CD8-positive, alpha-beta T cell (primary cell): ENCODE measurements at places on chromosomes 5 and 9.

GRCh38 chr5:34707451-34708107 lies 51.5 kb downstream of the RAI14 start:
- no peak for DNase-seq

DNA sequence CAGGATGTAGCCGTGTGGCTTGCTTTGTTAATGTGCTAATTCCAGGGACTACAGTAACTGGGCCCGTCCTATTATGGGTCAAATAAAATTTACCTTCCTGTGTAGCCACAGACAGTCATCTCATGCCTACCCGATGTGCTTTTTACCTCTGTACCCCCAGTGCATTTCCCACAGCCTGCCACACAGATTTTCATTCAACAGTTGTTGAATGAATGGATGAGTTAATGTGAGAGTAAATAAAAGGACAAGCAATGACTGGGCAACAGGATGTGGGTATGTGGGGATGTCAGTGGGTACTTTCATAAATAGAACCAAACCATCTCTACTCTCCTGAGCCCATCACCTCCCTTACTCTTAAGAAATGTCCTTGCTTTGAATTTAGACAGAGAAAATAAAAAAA lies 441.2 kb upstream of the ZNF462 start:
- DNase-seq = no peak

DNA sequence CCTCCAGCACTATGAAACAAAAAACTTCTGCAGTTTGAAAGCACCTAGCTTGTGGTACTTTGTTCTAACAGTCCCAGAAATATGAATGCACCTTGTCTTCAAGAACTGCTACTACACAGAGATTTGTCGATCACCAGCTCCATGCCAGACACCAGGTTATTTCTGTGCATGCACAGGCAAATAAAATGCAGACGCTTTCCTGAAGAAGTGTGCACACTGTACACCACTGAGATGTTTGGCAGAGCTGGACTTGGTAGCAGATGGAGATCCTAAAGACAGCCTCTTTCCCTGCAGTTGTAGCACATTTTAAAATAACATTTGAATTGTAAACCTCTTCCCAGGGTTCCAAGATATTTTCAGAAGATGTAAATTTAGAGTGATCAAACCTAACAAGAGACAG lies 730.0 kb downstream of the MTRR start:
- no peak for DNase-seq

DNA sequence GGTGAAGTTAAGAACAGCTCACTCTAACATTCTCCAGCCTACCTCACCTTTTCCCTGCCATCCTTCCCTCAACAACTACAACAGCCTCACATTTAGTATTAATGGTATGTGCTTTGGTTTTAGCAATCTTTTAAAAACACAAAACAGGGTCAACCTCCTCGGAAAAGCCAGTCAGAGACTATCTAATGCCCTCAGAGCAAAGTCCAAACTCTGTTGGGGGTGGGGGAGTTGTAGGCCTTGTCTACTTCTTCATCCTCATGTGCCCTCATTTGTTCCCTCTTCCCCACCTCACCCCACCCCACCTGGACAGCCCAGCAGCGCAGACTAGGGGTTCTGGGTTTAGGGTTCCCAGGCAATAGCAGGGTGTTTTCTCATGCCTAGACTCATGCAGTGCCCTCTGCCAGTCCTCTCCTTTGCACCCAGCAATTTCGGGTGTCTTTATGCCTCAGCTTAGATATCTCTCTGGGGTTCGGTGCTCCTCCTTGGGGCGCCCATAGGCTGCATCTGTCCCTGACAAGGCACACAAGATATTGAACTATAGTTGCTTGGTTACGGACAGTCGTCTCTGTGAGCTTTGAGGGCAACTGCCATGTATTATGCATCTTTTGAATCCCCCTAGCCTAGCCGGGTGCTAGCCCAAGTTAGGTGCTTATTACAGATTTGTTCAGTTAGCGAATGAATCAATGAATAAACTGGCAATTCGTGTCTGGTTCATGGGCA lies 762 bp upstream of the TCOF1 start:
- DNase-seq = no peak

GRCh38 chr9:114072184-114073140 lies 5.6 kb downstream of the AMBP start:
- DNase-seq = no peak

DNA sequence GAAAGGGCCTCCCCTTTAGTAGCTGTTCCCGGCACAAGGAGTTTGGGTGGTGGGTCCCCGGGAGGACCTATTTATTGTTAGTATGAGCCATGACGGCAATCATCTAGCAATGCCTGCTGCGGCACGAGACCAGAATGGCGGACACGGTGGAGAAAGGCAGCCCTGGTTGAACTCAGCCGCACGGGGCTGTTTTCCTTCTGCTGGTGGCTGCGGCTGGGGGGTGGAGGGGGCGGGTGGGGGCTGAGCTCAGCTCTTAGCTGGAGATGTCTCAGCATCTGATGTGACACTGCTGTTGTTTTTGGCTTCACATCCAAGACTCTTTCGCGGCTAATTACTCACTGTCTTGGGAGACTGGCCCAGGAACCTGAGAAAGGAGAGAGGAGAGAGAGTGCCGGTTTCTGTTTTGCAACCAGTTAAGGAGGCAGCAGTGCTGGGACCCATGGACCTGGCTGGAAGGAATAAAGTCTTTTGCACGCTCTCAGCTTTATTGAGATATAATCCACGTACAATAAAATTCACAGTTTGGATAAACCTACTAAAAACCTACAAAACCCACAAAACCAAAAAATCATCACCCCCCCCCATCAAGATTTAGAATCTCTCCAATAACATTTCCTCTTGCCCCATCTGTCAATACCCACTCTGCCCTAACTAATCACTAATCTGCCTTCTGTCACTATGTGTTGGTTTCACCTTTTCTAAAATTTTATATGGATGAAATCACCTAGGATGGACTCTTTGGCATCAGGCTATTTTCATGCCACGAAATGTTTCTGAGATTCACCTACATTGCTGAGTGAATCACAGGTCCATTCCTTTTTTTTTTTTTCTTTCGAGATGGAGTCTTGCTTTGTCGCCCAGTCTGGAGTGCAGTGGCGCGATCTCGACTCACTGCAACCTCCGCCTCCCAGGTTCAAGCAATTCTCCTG lies 81.8 kb upstream of the NEURL1B start:
- DNase-seq = no peak

DNA sequence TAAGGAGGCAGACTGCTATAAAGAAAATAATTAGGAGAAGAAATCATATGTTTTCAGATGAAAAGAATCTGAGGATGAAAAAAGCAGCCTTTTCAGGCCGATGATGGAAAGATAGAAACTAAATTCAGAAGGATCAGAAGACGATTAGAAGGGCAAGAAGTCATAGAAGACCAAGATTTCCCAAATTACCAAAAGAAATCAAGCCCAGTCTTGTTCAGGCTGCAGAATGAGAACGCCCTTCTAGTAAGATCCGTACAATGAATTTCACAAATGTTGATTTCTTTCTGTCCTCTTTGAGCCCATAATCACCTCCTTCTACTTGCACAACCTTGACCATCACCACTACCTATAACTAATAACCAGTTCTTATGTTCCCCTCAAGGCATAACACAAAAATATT lies 114.6 kb upstream of the CCDC152 start:
- DNase-seq = no peak

DNA sequence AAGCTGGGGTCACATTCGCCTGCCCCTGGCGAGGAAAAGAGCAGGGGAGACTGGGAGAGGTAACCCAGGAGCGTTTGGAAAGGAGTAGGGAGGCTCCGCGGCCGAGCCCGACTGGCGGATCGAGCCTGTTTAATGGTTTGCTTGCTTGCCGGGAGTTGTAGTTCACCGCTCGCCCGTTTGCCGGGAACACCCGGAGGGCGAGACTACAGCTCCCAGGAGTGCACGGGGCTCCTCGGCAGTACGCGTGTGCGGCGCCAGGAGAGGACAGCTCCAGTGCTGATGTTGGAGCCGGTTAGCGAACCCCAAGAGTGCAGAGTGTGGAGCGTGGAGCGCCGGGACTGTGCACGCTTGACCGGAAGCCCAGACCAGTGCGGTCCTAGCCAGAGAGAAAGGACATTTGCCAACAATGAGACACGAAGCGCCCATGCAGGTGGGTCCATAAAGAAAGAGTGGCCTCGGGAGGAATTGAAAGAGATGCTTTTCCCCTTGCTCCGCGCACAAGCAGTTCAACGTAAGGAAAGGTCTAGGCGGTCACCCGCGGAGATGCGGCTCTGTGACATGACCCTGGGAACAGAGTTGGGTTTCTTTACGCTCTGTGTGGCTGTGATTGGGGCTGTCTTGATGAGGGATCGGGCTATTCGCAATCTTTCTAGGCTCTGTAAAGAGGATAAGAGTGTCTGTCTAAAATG lies at the start of gene RAB3C:
Gene RAB3C, plus strand, starts transcription at position 273 of the 689 bp plus-strand sequence. Its CDS starts 134 bp downstream, at position 407.
- no peak for DNase-seq

- no peak for DNase-seq
These were observed 845.2 kb upstream of the CDH10 start for GRCh38 chr5:25489834-25490538.

- DNase-seq = no peak
These were observed 25.4 kb downstream of the GPR21 start for GRCh38 chr9:123058834-123059233.

DNA sequence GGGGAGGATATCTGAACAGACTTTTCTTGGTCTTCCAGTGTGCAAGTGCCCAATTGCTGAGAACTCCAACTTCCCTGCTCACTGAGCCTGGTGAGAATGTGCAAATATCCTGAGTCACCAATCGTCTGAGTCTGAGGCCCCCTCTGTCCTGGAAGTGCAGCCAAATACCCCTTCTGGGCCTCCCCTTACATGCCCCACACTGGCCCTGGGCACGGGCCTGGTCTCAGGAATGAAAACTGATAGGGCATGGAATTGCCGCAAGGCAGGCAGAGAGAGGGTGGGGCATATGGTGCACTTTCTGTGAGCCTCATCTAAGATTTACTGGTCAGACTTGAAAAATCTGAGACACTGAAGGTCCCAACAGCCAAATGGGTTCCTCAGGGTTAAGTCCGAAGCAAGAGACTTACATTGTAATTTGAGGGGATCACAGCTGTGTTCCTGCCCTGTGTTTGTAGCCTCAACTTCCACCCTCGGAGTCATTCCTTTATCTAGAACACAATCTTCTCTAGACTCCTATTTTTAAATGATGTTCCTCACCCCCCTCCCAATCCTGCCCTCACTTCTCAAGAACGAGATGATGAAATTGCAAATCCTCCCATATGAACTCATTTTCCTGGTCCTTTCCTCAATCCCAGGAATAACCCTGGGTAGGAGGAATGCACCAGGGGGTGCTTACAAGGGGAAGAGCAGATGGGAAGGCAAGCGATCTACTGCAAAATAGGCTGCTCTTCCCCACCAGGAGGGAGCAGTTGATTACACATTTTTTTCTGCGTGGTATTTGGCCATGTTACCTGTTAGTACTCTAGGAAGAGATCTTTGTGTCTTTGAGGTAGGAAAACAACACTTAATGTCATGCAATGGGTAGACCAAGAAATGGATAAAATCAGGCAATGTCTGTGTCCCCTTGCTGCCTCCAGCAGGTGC lies 34.6 kb upstream of the ARHGAP26 start:
- no peak for DNase-seq

GRCh38 chr5:179316111-179316551 lies 29.1 kb downstream of the ADAMTS2 start:
- DNase-seq = no peak

GRCh38 chr5:136225796-136226195 lies 32.8 kb upstream of the SMIM32 start:
- no peak for DNase-seq

DNA sequence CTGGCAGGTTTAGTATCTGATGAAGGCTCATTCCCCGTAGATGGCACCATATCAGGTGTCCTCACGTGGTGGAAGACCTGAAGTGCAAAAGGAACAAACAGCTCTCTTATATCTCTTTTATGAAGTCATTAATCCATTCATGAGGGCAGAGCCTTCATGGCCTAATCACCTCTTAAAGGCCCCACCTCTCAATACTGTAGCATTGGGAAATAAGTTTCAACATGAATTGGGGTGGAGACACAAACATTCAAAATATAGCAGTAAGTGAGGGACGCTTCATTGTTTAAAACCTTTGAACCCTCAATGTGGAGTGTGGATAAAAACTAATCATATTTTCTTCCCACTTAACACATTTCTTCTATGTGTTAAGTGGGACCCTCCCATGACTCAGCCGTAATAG lies 489.4 kb upstream of the WWC1 start:
- DNase-seq = no peak

- DNase-seq = no peak
These were observed 43.4 kb upstream of the FUBP3 start for GRCh38 chr9:130535818-130536521.

GRCh38 chr5:174503461-174504265 lies 220.7 kb upstream of the MSX2 start:
- DNase-seq = no peak

- DNase-seq = no peak
These were observed 50.5 kb upstream of the ICE1 start for GRCh38 chr5:5371957-5372356.

DNA sequence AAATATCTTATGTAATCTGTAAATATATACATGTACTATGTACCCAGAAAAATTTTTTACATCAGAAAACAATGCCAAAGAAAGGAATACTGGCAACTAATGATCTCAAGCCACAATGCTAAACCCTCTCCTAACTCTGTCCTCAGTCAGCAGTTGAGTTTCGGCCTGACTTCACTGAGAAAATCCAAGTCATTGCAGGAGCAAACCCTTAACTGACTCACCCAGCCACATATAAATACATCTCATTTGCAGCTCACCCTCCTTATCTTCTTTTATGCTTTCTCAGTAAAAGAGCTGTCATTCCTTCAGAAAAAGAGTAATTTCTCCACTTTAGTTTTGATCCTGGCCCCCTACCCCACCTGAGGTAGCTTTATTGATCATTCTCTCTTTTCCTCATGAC lies 46.1 kb upstream of the TMED7 start:
- no peak for DNase-seq

DNA sequence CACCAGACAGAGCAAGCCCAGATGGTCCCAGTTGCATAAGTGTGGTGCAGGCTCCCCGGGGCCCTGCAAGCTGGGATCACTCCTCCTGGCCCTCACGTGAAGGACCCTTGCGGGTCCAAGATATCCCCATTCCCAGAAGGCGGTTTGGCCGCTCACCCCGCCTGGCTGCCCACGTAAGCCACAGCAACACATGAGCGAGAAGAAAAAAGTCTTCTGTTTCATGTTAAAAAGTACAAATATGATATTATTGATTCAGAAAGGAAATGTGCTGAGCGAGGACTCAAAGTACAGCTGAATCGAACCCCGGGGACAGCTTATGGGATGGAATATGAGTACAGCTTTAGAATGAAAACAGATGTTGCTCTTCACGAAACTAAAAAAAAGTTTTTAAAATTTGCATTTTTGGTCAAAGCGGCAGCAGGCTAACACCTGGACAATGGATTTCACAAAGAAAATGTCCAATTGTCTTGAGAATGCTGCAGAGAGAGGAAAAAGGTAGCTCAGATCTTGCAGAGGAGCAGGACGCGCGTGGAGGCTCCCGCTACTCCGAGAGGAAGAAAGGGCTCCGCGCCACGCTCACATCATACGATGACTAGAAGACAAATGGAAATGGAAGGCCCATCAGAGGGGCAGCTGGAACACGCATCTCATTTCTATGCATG lies 427.6 kb downstream of the IRX1 start:
- no peak for DNase-seq
